ENCODE measurements at places on chromosomes 7 and 10.

DNA sequence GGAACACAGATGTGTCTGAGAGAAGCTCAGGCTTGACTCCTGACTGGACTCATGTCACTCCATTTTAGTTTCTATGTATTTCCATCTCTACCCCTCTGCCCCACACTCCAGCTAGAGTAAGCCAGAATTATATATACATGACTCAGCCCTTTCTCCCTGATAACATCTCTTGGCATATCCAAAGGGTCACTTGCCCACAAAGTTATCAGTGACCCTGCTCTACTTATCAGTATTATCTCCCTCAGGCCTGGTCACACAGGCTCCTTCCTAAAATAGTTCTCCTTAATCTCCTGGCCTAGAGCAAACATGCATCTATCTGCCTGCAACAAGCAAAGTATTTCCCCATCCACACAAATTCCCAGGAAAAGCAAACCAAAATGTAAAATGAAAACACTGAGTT, 598.3 kb downstream of the SUGCT start:
- no peak for DNase-seq

DNA sequence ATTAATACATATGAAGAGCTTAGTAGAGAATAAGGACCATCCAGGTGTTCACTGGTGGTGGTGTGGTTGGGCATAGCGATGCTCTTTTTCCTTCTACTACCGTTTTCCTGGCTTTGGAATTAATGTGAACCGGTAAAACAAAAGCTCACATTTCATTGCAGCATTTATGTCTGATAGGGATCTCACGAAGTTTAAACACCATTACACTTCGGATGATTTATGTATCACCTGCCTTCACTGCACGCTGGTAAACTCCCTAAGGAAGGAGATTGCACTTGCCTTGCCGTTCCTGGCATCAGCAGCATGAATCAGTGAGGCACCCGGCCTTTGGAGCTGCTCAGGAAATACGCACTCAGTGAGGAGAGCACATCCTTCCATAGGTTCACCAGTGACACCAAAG, 47.5 kb downstream of the WIPF3 start:
- DNase-seq = no peak

DNA sequence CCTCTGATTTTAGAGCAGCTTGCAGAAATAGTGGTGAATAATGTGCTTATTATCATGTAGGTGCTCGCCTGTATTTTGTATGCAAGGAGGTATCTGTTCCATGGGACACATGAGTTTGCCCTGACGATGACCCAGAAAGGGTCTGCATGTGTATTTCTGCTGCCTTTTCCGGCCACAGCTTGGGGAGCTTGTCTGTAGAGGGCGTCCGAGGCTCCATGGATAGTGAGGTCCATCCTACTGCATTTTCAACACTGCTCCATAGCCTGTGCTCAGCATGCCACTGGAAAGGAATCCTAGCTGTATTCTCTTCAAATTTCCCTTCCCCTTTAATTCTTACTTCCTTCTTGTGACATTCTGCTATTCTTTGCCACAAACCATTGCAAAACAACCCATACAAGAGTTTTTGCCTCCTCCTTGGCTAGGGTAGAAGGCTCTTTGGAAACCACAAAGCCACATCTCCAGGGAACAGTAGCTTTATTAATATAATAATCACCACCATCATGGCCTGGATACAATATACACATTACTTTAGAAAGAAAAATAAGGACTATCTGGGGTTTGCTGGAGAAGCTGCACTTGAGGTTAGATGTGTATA, 127.7 kb downstream of the DYNC1I1 start:
- DNase-seq = no peak

DNA sequence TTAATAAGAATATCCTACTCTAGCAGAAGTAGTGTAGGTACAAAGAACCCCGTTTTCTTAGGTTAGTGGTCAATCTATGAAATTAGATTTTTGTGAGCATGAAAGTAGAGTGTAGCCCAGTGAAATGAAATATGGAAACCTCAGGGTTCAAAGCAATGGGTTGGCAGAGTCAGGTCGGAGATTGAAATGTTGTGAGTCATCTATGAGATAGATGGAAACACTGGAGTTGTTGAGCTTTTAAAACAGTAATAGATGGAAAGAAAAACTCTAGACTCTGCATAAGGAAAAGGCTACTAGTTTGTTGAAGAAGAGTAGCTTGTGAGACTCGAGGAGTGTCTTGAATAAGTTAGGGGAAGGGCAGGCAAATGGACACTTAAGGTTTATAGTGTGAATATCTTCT, 251.9 kb downstream of the EXOC4 start:
- DNase-seq = no peak

GRCh38 chr7:155353256-155353897, 55.7 kb downstream of the INSIG1 start:
- DNase-seq = no peak

GRCh38 chr7:151632750-151633515, 113.2 kb upstream of the RHEB start:
- DNase-seq = no peak

DNA sequence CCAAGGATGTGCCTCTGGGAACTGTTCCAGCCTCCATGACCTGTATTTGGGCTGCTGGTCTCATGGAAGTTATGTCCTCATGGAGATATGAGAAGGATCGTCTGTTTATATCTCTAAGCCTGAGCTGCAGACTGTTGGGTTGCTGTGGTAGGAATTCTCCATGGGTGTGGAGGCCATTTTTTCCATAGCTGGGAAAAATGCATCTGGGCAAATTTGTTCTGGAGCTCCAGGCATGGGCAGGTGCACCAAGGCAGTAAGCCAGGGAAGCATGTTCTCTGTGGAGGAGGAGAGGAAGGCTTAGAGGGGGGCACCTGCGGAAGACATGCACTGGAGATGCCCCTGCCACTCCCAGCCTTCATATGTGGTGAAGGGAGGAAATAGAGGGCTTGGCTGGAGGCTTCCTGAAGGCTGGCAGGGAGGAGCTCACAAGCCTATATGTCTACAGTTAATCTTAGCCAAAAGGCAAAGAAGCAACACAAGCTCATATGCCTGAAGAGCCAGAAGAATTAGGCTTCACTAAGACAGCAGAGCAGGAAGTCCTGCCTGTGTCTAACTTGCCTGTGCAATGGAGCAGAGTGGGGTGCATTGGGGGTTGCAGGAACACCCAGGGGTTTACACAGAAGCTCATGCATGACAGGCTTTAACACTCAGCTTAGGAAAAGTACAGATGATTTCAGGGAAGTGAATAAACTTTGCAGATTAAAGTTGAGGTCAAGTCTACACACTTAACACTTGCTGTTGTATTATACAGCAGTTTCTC, 35.1 kb upstream of the CXCL12 start:
- no peak for DNase-seq
